ENCODE measurements at places on chromosomes 4 and X.

DNA sequence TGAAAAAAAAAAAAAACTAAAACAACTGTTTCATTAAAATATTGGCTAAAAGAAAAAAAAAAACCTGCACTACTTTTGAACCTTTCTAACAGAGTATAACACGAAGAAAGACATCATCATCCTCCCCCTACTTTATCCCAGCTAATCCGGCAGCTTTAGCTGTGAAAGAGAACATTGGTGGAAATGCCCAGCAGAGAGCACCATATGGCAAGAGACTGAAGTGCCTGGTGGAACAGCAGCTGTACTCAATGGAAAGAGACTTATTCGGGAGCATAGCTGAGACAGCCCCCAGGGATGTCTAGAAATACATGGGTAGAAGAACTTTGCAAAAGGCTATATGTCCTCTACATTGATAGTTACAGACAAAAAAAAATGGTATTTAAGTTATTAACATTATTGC is 30.3 kb downstream of the STPG2 start:
- DNase-seq = peak; percentile 69

DNA sequence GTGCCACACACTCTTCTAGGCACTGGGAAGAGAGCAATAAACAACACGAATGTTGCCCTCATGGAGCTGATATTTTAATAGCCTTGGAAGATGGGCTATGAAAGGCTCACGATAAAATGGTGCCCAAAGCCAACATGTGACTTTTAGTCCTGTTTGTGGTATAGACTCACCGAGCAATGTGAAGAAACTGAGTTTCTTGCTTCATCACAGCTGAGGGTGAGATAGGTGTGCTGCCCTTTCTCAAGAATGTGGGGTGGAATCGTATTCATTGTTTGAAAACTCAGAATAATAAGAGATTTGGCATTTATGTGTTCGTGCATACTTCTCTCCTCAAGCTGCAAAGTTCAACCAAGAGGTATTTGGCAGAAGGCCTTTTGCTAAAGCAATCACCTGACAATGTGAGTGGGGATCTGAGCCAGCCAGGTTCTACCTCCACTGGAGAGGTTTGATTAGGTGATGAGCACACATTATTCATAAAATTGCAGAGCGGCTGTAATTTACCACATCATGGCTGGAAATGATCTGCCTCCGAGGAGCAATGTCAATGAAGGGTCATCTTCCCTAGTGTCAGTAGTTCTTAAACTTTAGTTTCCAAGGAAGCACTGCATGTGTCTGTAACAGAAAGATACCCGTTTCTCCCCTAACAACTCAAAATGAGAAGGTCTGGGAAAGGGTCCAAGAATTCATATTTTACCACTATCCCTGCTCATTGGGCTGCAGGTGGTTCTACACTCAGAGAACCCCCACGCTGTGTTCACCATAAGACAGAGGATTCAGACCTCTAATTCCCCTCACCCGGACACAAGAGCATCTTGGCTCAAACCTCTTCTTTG is 41.9 kb upstream of the CBR4 start:
- DNase-seq = no peak

GRCh38 chrX:111040377-111041017 is 55.5 kb upstream of the PAK3 start:
- no peak for DNase-seq

DNA sequence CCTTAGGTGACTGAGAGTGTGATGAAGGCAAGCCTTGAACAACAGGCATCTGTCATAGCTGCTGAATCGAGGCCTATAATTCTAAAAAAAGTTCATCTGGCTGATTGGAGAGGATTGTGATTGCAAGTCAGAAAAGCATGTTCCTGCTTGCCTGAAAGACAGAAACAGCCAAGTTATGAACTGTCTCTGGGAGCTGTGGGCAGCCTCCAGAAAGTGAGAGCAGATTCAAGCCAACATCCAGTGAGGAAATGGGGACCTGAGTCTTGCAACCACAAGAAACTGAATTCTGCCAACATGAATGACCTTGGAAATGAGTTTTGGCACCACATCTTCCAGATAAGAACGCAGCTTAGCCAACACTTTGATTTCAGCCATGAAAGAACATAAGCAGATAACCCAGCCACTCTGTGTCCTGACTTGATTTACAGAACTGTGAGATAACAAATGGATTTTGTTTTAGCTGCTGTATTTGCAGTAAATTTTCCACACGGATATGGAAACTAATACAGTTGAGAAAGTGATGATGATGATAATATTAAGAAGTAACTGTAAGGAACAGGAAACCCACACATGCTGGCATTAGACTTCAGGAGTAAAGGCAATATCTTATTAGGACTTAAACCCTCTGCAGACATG is 240.3 kb upstream of the NDST3 start:
- DNase-seq = no peak

DNA sequence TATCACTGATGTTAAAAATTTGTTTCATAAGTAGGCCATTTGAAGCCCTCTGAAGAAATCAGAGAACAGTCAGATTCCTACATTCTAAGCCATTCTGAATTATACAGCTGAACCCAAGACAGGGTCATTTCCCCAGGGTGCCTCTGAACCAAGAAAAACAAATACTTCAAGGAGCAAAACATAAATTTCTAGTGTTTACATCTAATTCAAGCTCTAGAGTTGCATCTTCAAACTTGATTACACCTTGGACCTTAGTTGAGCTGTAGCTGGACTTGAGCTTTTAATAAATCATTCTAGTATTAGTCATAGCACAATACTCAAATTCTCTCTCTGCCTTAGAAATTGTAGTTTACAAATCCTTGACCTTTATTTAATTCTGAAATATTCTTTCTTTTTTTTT is 87.6 kb upstream of the IL15 start:
- DNase-seq = no peak

GRCh38 chrX:71215338-71215912 is 7.6 kb upstream of the GJB1 start:
- no peak for DNase-seq
